ENCODE measurements at places on chromosomes 7 and 10.

DNA sequence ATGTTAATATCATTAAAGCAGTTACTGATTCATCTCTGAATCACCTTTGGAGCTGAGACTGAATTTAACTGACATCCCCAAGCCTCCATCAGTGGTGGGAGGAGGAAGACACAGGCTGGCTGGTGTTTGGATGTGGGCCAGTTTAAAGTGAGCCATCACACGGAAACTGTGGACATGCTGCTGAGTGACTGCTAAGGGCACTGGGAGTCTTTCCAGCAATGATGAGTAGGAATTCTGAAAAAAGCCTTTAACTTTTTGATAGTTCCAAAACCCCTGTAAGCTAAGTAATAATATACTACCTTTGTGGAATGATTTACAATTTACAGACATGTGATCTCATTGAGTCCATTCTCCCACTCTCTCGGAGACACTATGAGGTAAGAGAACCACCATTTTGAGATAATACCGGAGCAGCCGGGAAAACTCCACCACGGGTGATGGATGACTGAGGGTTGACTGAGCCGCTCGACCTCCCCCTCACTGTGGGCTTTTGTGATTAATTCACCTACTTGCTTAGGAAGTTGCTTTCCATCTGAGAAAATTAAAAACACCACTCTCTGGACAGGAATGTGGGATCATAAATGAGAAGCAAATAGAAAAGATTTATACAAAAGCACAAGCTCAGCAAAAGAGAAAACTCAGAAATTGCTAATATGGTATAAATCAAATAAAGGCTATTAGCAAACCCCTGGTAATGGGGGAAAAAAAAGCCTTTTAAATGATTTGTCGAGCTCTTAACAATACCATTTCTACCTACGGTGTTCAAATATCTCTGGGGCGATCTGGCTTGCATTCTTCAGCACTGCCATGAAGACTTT is 194.8 kb downstream of the FANK1 start:
- DNase-seq = peak; percentile 95

DNA sequence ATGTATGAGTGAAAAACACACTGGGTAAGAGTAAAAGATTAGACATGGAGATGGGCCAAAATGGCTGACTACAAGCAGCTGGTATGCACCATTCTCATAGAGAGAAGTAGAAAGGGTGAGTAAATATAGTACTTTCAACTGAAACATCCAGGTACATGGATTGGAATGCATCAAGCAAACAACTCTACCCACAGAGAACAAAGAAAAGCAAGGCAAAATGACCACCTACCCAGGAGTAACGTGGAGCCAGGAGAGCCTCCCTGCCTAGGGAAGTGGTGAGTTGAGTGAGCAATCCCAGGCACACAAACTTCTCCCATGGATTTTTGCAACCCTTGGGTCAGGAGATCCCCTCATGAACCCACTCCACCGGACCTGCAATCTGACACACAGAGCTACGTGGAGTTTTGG is 212.8 kb downstream of the PTN start:
- DNase-seq = no peak

DNA sequence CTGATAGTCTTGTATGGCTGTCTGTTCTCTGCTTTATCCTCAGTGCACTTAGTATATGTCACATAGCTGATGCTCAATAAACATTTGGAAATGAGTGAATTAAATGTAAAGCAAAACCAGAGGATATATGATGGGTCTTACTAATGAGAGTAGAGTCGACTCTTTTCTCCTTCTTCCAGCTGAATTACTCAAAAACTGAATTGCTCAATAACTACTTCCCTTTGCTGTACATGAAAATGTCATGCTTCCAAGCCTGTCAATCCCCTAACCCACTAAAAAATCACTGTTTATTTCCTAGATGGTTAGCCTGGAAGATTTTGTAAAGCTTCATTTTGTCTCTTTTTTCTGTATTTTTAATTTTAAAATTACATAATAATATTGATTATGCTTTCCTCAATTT is 88.0 kb downstream of the OR13A1 start:
- DNase-seq = no peak

DNA sequence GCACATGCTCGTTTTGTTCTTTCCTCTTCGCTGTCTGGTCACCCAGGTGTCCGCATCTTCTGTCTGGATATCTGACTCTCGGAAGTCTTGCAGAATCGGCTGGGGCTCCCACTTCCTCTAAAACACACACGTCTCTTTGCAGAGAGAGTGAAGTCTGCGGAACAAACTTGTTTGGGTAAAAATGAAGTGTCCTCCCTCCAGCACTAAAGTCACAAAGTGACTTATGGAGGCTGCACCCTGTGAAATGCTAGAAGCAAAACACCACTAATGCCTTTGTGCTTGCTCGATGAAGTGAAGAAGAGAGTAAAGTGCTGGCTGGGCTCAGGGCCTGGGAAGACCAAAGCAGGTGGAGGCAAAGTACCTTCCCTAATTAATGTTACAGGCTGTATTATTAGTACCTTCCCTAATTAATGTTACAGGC is 71.4 kb downstream of the FGFR2 start:
- no peak for DNase-seq

DNA sequence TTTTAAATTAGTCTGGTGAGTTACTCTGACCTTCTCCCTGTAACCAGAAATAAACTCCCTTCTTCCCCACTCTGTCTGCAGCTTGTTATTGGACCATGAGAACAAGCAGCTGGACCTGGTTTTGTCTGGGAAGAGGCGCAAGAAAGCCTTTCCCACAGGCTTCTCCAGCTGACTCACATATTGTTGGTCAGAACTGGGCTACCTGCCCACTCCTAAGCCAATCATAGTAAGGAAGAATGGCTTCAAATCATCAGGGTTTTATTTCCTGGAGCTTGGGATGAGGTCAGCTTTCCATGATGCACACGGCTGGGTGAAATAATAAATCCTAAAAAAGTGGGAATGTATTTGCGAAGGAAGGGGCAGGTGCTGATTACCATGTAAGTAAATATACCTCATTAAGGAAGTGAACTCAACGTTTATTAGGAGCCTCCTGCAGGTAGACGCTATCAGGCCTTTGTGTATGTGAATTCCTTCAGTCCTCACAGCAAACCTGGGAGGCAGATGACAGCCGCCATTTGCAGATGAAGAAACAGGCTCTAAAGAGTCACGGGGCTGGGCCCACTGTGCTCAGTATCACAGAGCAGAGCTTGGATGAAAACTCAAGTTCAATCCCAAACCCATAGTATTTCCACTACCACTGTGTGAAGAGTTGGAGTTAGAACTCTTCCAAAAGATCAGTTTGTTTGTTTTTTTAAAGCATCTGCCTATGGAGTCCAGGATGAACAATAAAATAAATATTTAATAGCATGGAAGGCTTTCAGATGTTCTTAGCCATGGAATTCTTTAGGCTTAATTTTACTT is 32.8 kb downstream of the IL15RA start:
- peak; percentile 80 for DNase-seq

- DNase-seq = no peak
These were observed 183.6 kb upstream of the DGKB start for GRCh38 chr7:15086131-15086611.

DNA sequence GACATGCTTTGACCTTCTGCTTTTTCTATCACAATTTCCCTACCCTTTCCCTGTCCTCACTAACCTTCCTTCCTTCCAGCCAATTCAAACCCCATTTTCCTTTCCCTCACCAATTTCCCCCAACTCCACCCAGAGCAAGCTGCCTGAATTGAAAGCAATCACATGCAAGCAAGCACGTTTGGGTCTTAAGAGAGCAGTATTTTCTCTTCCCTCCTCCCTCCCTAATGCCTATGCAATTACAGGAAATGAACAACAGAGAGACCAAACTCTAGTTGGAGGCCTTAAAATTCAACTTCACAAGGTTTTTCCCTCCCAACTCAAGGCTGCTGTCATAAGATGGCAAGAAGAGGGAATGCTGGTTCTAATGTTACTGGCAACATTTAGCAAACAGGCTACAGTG is 117.2 kb downstream of the MYOF start:
- no peak for DNase-seq

GRCh38 chr10:63761243-63761642 is 240.0 kb downstream of the REEP3 start:
- DNase-seq = no peak

DNA sequence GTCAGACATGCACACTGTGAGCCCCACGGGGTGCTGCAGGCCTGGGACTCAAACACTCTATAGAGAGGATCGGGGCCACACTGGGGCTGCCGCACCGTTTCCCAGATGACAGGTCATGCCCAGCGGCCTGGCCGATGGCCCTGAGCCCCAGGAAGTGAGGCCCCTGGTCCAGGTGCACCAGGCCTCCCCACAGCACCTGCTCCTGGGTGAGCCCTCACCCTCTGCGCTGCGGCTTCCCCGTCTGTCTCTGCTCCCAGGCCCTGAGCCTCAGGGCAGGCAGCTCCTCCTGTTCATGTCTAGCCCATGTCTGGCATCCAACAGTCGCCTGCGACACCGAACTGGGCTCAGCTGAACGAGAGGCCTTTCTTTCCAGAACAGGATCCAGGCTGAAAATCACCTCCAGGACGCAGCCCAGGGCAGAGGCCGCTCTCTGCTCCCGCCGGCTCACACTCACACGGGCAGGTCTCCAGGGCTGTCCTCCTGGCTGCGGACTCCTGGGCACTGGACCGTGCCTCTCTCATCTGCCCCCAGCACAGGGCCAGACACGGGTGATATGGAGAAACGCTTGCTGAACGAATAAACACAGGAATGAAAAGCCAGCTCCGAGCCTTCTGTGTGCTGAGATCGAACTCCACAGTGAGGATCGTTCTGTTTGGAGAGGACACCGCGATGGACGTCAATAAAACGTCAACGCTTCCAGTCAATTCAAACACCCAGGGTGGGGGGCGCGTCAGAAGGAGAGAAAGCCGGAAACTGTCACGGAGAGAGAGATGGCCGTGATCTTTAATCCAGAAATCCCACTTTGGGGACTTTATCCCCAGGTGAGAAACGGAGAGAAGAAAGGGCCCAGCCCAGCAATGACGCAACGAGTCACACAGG is 202.4 kb downstream of the ELFN1 start:
- no peak for DNase-seq

DNA sequence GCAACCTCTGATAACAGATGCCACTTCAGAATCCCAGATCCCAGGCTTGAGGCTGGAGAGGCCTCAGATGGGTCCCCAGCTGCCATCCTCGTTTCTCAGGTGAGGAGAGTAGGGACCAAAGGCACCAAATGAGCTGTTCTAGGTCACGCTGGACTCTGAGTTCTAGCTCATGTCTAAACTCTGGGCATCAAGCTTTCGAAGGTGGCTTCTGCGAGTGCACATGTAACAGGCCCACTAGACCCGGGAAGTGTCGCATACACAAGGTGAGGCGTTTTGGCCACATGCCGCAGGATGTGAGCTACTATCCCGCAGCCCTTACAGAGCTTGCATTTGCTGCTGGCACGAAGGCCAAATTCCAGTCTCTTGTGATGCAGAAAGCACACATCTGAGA is 355.1 kb upstream of the SHH start:
- no peak for DNase-seq

- no peak for DNase-seq
These were observed 5.4 kb upstream of the GRM8 start for GRCh38 chr7:127258111-127258510.

GRCh38 chr10:96324447-96324846 is 20.2 kb downstream of the DNTT start:
- DNase-seq = no peak

GRCh38 chr7:36040679-36041078 is 112.4 kb upstream of the EEPD1 start:
- DNase-seq = peak; percentile 59

DNA sequence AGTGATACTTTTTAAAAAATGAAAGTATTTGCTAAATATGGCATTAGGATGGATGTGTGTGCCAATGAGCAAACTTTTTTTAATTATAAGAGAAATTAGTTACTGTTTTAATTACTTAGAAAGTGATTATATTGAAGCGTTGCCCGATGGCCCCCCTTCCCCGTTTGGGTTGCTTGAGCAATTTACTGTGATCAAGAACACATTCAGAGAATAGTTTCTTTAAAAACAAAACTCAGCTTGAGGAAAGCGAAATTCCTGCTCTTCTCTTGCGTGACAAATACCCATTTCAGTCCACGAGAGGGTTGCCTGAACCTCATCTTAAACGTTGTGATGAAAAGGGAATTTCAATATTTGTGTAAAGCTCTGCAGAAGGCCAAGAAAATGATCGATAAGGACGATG is 234.1 kb downstream of the GATA3 start:
- DNase-seq = no peak

GRCh38 chr10:115093776-115094408 is 727 bp downstream of the ATRNL1 start:
- no peak for DNase-seq

- DNase-seq = no peak
These were observed 303.2 kb upstream of the GHITM start for GRCh38 chr10:83835945-83836745.

DNA sequence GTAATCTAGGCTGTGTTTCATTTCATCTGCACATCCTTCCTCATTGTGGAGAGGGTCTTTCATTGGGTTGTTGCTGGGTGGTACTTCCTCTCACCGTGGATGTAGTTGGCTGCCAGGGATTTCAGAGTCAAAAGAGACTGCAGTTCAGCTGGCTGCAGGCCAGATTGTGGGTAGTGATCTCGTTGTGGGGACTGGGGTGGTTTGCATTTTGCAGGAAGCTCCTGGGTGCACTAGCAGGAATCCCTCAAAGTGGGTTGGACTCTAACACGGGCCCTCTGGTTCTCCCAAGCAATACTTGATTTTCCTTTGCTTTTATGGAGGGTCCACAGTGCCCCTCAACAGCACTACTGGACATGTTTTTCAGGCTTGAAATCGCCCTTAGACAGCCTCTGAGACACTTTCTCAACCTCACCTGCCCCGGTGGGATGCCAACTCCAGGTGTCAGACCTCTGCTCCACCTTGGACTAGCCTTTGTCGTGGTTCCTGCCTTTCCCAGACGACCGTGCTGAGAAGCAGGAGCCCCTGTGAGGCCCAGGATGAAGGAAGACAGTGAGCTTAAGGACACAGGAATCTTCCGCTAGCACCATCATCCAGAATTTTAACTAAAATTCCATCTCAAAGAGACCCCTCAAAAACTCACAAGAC is 23.9 kb upstream of the ZNF273 start:
- no peak for DNase-seq

GRCh38 chr7:79709574-79710409 is 256.3 kb upstream of the MAGI2 start:
- no peak for DNase-seq

- DNase-seq = no peak
These were observed 2.9 kb upstream of the NRAP start for GRCh38 chr10:113666682-113667252.

DNA sequence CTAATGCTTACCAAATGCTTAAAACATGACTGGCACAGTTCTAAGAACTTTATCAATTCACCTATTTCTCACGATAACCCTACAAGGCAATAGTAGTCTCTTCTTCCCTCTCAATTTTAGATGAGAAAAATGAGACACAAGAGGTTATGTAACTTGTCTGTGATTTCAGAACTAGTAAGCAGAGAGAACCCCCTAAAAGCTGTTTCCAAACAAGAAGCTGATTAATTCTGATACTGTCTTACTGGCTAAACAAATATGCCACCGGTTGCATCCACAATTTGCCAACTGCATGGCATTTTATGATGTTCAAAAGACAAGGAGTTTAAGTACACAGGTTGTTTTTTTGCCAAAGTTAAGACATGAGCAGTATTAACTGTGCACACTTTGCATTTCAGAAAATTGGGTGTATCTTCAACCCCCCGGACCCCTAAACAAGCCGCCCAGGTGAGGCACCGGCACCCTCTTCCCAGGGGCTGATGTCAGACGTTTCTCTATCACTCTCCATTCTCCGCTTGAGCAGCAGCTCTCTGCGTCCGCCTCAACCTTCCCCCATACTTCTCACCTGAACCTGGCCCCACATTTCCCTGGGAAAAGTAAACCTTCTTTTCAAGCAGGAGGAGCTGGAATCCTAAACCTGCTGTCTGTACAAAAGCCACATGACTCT is 21.7 kb downstream of the RSU1 start:
- DNase-seq = no peak

- DNase-seq = no peak
These were observed 338.8 kb downstream of the DPP6 start for GRCh38 chr7:154390961-154391360.
